ENCODE measurements at places on chromosomes 7 and 10.

DNA sequence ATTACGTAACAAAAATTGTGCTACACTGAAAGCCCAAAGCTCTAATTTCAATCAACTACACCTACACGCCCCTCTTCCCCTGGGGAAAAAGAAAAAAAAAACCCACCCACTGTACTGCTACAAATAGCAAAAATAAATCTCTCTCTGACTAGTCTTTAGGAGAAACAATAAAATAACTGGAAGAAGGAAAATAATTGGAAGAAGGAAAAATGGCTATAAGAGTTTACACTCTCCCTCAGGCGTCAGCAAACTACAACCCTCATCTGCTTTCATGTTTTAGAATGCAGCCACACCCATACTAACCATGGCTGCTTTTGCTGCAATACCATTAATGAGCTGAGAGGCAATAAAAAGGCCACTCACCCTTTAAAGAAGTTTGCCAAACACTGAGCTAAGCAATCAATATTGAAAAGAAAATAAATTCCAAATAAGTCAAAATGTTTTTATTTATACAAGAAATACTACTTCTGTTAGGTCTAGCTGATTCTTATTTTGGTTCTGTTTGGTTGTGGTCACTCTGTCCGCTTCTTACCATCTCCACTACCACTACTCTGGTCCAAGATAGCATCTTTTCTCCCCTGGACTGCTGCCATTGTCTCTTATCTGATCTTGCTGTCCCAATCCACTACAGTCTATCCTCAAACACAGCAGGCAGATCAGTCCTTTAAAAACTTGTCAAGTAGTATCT is 3.8 kb downstream of the MINDY3 start:
- H3K4me3 ChIP-seq = no peak overlapping the region
- H3K27ac ChIP-seq = no peak overlapping the region
- DNase-seq = no peak
- H3K4me1 ChIP-seq = peaks cover 9% of the 10 kb centered on the region

DNA sequence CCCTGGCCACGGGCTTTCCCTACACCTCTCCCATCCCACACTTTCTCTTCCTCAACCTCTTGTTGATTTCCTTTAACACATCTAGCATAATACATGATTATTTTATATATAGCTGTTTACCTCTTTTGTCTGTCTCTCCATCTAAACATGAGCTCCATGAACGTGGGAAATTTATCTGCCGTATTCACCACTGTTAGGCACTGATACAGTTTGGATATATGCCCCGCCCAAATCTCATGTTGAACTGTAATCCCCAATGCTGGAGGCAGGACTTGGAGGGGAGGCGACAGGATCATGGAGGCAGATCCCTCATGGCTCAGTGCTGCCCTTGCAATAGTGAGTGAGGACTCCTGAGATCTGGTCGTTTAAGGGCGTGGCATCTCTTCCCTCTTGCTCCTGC is 5.7 kb downstream of the CYTH3 start:
- H3K27me3 ChIP-seq = no peaks in the 10 kb centered on the region
- H3K36me3 ChIP-seq = peaks cover 17% of the 10 kb centered on the region
- H3K4me1 ChIP-seq = peaks cover 11% of the 10 kb centered on the region
- no peak for DNase-seq

GRCh38 chr10:101405001-101405400 is 51.0 kb downstream of the BTRC start:
- peaks cover 5% of the 10 kb centered on the region for H3K36me3 ChIP-seq
- no peak for DNase-seq
- H3K27me3 ChIP-seq = no peaks in the 10 kb centered on the region
- H3K4me3 ChIP-seq = no peak overlapping the region
- no peaks in the 10 kb centered on the region for H3K4me1 ChIP-seq
- H3K27ac ChIP-seq = no peak overlapping the region

- peaks cover 23% of the 10 kb centered on the region for H3K4me1 ChIP-seq
- DNase-seq = peak; percentile 26
- H3K27ac ChIP-seq = peak overlapping the region; percentile 28
- H3K4me3 ChIP-seq = no peak overlapping the region
- H3K36me3 ChIP-seq = no peaks in the 10 kb centered on the region
- no peaks in the 10 kb centered on the region for H3K27me3 ChIP-seq
These were observed 23.9 kb downstream of the MACC1 start for GRCh38 chr7:20193242-20193777.
